NCI-H69 (cell line): ENCODE measurements at places on chromosomes 1 and 21.

- no peak for DNase-seq
These were observed 260.9 kb downstream of the LTN1 start for GRCh38 chr21:28731700-28732321.

DNA sequence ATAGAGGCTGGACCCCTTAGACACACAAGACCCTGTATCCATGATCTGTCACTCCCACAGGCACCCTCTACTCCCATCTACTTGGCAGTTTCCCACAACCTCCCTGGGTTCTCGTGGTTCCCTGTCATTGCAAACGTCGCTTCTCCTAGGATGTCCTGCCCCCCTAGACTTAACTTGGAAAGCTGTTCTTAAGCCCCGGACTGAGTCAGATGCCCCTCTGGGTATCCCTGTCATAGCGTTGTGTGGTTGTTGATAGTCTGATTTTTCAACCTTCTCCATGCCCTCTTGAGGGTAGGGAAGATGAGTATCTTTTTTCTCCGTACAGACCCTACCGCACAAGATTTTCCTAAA lies 11.8 kb downstream of the RCC1 start:
- peak; percentile 60 for DNase-seq

DNA sequence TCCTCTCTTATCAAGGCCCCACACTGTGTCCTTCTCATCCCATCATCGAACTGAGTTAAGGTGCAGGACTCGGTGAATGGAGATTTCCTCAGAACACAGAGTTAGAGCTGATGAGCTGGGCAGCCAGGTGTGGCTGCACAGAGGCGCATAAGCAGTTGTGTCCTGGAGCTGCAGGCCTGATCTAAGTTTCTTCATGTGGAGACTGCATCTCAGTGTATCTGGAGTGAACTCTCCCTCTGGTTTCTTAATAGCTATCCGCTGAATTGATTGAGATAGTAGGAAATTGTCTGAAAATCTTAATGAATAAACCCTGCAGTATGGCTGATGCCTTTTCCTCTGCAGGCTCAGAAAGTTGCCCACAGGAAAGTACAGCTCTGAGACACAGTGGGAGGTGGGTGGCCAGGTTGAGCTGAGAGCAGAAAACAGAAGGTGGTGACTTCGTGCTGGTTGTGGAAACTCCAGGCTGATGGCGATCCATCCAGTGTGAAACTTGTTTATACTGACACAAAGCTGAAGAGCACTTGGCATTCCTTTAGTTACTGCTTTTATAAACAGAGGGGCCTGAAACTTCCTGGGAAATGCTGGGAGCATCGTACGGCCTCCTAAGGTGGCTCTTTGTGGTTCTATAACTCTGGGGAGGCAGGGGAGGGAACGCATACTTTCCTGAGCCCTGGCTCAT lies 67.4 kb upstream of the F3 start:
- DNase-seq = no peak

DNA sequence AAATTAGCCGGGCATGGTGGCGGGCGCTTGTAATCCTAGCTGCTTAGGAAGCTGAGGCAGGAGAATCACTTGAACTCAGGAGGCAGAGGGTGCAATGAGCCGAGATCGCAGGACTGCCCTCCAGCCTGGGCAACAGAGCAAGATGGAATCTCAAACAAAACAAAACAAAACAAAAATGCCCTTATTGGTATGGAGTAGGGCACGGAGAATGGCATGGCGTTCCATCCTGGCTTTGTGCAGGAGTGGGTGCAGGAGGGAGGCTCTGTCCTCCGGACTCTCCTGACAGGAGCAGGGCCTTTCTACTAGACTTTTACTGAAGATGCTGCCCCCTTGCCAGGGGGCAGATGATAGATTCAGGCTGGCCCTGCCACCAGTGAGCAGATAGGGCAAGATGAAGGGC lies 1.0 kb downstream of the TMEM61 start:
- DNase-seq = no peak

- no peak for DNase-seq
These were observed 10.7 kb downstream of the SPATC1L start for GRCh38 chr21:46173573-46173972.

GRCh38 chr21:34498623-34499022 lies 13.4 kb downstream of the KCNE1 start:
- DNase-seq = peak; percentile 20

DNA sequence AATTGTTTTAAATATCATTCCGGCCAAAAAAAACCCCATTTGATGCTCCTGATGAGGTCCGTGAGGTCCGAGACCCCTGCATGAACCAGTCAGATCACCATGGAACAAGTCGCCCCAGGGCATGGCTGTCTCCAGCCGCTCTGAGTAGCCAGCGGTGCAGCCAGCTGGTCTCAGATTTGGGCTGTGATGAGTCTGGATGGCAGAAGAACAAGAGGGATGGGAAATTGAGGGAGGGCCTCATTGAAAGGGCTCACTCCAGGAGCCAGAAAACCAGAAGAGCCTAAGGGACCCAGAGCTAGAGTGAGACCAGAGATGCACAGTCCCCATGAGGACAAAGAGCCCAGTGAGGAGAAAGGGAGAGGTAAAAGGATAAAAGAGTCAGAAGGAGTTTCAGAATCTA lies 174.0 kb downstream of the TOMM20 start:
- peak; percentile 48 for DNase-seq

DNA sequence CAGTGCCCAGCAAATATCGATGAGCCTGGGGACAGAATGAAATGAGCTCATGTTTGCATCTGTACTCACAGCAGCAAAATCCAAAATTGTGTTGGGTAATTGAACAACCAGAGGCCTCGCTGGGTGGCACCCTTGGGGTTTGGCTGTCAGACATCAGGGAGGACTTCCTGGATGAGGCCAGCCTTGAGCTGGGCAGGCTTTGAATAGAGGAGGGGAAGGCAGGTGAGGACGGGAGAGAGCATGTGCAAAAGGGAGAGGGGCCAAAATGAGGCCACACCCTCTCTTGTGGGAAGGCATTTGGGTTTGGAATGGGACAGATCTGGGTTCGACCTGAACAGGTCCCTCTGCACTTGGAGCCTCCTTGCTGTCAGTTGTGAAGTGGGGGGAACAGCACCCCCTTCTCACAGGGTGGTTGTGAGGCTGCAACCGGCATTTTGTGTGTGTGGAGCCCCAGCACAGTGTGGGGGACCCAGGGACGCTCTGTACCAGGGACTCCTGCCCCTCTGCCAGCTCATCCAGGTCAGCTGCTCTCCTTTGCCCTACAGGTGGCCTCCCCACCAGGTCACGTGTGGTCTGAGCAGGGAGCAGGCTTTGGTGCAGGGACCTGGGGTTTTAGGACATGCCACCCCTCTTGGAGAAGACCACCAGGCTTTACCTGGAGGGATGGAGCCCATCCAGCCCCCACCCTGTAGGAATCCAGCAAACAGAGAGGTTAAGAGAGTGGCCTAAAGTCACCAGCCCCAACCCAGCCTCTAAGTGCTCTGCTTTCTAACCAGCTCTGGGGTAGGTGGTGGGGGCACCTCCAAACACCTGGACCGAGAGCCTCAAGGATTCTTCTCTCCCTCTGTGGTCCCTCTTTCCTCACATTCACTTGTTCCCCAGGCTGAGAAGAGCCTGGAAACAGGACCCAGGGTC lies 521.8 kb downstream of the PTPRU start:
- DNase-seq = peak; percentile 13

DNA sequence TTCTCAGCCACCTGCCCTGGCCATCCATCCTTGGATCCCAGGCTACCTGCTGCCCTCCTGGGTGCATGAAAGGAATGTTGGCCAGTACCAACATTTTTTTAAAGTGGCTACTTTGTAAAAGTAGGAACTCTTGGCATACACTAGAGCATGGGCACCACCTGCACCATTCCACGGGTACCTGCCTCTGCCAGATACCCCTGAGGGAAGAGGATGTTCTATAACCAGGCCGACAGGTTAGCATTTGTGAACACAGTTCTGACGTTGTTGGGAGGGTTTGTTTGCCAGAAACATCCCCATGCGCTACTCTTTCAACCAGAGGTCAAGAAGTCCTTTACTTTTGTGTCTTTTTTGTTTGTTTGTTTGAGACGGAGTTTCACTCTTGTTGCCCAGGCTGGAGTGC lies 43.0 kb downstream of the EVA1C start:
- DNase-seq = no peak

- DNase-seq = no peak
These were observed 322.2 kb downstream of the LMX1A start for GRCh38 chr1:165034136-165034809.

GRCh38 chr1:54475357-54475881 lies 69.2 kb upstream of the SSBP3 start:
- peak; percentile 68 for DNase-seq

GRCh38 chr1:108521990-108522393 lies 37.9 kb upstream of the EEIG2 start:
- no peak for DNase-seq

GRCh38 chr1:246971090-246971721 lies 36.7 kb downstream of the ZNF695 start:
- peak; percentile 84 for DNase-seq

DNA sequence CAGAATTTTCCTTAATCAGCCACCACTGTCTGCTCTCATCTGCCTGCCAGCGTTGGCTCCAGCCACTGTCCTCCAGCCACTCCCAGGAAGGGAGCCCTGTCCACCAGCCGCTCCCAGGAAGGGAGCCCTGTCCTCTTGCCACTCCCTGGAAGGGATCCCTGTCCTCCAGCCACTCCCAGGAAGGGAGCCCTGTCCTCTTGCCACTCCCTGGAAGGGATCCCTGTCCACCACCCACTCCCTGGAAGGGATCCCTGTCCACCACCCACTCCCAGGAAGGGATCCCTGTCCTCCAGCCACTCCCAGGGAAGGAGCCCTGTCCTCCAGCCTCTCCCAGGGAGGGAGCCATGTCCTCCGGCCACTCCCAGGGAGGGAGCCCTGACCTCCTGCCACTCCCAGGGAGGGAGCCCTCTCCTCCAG lies 726.5 kb downstream of the PTPRU start:
- DNase-seq = peak; percentile 34

GRCh38 chr1:87464022-87464490 lies 135.4 kb downstream of the LMO4 start:
- peak; percentile 2 for DNase-seq

- DNase-seq = no peak
These were observed 59.9 kb downstream of the WNT9A start for GRCh38 chr1:227887697-227888403.

DNA sequence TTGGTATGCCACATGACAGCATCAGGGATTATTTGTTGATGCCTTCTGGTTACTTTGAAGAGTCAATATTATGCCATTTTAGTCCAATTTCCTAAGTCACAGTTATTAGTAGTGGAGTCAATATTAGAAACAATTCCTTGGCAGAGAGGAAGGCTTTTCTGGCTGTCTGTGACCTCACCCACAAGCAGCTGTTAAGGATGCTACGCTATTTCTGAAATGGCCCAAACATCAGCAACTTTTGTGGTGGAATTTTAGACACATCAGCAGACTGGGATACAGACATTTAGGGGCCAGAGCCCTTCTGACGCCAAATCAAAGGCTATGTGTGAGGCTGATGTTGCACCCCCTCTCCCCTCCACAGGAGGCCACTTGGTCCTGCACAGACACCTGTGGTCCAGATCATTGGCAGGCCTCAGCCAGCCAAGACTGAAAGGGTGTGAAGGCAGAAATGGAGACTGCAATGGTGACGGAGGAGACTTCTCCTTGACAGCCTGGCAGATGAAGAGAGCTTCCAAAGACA lies 9.2 kb upstream of the RXRG start:
- DNase-seq = no peak
